H7 (cell line): ENCODE measurements at places on chromosomes 3 and 15.

- no peak for DNase-seq
These were observed 76.7 kb downstream of the CBLB start for GRCh38 chr3:105791919-105792786.

DNA sequence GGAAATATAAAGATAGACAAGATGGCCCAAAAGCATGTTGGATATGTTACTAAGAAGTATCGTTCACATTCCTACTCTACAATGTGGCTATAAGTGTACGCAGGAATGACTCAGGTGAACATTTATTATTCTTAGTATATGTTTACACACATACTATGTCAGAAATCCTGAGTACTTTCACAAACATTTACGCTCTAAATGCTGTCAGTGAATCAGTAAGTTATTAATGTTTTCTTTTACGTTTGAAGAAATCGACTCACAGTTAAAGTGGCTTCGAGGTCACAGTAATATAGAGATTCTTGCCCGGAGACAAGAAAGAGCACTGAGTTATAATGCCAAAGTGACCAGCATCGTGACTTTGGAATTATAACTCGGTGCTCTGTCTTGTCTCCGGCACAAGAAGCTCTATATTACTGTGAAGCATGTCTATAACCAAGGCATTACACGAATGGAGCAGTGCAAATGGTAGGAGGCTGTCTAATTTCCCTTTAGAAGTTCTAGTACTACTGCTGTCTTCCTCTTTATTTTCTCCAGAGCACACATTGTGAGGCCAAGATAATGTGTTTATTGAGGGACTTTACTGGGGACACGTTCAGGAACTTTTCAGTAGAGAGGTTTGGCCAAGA, 61.8 kb upstream of the P3H2 start:
- no peak for DNase-seq

GRCh38 chr15:63831041-63831440, 2.7 kb downstream of the HERC1 start:
- no peak for DNase-seq

DNA sequence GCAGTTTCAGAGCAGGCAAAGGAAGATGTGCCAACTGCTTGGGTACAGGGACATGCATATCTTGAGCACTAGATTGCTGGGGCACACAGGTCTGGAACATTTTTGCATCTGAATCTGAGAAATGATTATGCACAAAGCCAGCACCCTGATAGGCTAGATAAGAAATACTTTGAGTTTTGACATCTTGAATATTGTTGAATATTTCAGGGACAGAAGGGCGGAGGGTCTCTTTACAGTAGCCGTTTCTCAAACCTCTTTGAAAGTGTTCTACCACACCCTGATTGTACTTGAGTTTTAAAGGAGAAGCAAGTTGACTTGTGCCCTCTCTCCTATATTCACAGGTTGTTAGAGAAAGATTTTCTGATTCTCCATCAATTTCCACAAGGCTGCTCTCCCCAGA, 188.1 kb upstream of the STRIT1 start:
- no peak for DNase-seq

DNA sequence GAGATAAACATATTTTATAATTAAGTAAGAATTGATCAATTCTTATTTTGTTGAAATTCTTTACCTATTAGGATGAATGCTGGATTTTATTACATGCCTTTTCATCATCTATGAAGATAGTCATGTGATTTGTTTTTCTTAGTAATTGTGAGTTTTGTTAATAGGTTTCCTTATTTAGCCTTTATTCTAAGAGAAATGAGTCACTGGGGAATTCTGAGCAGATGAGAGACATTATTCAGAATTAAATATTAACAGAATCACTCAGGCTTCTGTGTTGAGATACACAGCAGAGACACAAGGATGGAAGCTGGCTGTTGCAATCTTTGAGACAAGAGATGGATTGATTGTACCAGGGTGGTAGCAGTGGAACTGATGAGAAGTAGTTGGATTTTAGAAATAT, 7.4 kb upstream of the ANO10 start:
- DNase-seq, result no peak

- no peak for DNase-seq
These were observed 256.7 kb upstream of the ICE2 start for GRCh38 chr15:60735559-60736047.

GRCh38 chr15:80823120-80823519, 44.0 kb downstream of the CEMIP start:
- no peak for DNase-seq

GRCh38 chr3:65901226-65901625, 137.5 kb downstream of the MAGI1 start:
- DNase-seq, result no peak

GRCh38 chr15:97317163-97317562, 643.3 kb upstream of the ARRDC4 start:
- DNase-seq, result no peak

DNA sequence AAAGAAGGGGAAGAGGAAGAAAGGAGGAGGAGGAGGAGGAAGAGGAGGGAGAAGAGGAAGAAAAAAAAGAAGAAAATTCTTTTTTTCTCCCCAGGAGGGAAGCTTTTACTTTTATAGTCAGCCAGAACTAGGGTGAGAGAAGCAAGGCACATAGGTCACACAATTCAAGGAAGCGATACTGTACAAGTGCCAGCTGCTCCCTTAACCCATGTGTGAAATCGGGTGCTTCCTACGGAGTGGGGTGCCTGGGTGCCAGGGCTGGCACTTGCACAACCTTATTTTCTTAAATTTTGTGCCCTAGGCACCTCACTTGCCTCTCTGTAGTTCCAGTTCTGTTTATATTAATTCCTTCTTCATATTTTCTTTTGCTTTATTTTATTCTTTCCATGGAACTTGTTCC, 150.4 kb downstream of the LIPC start:
- no peak for DNase-seq

GRCh38 chr15:89490081-89490813, 6.1 kb downstream of the RHCG start:
- no peak for DNase-seq

DNA sequence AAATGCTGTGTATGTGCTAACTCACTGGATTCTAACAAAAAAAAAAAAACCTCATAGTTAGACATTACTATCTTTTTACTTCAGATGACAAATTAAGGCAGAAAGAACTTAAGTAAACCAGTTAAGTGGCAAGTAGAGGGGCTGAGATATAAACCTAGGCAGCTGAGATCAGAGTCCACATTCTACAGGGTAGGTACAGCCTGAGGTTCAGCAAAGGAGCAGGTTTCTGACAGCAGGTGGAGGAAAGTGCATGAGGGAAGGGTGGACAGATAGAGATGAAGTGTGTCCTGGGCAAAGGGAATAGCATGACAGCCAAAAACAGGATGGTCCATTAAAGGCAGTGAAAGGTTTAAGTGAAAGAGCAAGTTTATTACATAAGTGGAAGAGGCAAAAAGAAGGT, 329.2 kb downstream of the ULK4 start:
- DNase-seq, result no peak

- no peak for DNase-seq
These were observed 54.4 kb downstream of the PGPEP1L start for GRCh38 chr15:98953000-98953787.

- DNase-seq, result no peak
These were observed 704.1 kb upstream of the CFAP20DC start for GRCh38 chr3:59753808-59754450.

DNA sequence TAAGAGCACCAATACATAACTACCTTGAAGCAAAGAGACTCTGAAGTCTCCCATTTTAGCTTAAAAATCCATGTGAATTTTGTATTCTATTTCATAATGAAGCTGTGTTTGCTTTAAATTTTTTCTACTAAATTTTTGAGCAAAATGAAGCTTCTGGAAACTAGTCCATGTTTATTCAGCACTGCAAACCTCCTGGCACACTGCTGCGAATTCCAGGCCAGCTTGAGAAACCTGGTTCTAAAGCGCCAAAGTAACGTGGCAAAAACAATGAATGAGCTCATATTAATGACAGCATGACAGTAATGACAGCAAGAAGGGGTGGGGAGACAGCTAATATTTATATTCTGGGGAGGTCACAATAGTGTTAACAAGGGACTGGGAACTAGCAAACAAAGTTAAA, 25.7 kb downstream of the CEP152 start:
- no peak for DNase-seq

- no peak for DNase-seq
These were observed 448.6 kb upstream of the CDIN1 start for GRCh38 chr15:36130641-36131310.

DNA sequence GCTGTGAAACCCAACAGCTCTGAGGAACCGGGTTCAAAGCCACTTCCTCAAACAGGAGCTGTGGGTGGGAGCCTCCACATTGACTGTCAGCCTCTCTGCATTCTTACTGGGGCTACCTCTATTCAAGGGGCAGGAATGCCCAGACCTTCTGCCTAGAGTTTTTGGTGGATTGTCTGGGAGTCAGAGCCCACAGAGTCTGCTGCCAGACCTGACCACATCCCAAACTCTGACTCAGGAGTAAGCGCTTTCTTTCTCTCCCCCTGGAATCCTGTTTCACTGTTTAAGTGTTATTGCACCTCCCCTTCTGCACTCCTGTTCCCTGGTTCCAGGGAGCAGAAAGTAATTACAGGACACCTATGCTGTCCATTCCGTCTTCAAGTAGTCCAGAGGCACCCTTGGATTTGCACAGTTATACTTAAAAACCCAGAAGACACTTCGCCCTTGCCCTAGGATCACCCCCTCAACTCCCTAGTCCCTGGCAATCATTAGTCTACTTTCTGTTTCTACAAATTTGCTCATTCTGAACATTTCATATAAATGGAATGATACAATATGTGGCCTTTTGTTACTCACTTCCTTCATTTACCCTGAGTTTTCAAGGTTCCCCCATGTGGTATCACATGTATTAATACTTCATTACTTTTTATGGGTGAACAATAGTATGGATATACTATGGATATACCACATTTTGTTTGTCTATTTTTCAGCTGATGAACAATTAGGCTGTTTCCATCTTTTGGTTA, 37.9 kb upstream of the TJP1 start:
- no peak for DNase-seq

DNA sequence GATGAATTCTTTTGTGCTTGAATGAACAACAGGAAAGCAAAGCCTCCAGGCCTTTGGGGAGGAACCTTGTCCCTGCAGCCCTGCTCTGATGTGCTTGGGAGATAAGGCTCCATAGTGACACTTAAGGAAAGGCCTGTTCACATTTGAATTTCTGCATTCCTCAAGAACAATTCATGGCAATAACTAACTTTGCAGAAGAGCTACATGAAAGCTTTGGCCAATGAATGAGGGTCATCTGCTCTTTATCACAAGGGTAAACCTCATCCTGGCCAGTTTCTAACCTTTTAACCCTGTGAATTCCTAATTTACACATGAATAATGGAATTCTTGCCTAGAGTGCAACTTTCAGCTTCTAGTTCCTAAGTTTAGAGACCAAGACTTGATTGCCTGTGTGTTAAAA, 5.6 kb downstream of the PRTG start:
- no peak for DNase-seq

- DNase-seq, result no peak
These were observed 22.2 kb downstream of the UACA start for GRCh38 chr15:70741107-70741531.

GRCh38 chr15:93759629-93760028, 471.7 kb upstream of the MCTP2 start:
- DNase-seq, result no peak

GRCh38 chr3:129007792-129008191, 6.7 kb downstream of the EFCC1 start:
- no peak for DNase-seq

DNA sequence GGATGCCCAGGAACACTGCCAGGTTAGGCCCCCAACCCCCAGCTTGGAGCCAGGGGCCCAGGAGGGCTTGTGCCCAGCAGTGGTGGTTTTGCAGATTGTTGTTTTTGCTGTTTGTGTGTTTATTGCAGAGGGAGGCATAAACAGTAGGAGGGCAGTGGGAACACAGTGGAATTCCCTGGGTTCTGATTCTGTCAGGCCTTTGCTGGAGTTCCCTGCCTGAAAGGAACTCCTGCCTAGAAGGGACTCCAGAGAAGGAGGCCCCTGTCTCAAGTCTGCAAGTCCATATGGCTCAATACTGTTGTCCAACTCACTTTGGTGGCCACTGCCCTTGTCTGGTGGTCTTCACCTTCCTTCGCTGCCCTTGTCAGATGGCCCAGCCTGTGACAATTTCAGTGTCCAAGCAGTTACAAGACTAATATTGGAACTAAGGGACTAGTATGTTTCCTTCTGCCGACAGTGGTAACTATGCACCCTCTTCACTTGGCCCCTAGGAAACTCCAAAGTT, 47.4 kb upstream of the RAB6B start:
- no peak for DNase-seq

DNA sequence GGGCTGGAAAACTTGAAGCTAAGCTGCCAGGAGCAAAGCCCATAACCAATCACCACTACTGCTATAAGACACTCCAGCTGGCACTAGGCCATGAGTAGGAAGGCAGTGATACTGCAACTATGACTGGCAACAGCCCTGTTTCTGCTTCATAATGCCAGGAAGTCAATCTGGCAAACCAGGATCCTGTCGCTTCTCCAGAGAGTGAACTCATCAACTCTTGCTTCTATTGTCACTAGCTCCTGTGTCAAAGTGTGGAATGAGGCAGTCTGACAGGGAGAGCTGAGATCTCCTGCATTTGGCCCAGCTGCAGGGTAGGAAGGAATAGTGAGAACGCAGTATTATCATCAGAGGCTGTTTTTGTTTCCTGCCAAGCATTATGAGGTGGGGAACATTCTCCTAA, 105.3 kb downstream of the CTNNB1 start:
- DNase-seq, result no peak

DNA sequence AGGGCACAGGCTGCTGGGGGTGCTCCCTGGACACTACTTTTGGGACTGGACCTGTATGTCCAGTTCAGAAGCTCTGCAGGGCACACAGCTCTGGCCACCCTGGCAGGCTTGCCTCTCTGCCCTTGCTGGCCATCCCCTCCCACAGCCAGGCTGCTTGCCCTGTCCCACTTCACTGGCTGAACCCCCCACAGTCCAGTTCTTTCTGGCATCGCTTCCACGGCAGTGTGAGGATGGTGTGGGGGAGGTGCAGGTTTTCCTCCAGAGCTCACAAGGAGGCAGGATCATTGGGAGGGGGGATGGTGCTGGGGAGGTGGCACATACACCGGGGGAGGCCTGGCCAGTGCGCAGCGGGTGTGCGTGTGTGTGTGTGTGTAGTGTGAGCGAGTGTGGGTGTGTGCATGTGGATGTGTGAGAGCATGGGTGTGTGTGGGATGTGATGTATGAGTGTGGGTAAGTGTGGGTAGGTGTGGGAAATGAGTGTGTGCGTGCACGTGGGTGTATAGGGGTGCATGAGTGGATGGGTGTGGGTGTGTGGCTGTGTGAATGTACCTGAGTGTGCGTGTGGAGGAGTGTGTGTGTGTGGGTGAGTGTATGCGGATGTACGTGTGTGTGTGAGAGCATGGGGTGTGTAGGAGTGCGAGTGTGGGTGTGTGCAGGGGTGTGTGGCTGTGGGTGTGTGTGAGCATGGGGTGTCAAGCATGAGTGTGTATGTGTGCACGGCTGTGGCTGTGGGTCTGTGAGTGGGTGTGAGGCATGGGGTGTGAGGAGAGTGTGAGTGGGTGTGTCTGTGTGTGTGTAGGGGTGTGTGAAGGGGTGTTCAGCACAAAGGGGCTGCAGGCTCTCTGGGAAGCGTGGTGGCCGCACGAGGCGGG, 155.2 kb downstream of the NSMCE3 start:
- peak; percentile 70 for DNase-seq
